ENCODE measurements at places on chromosomes 13 and 19.
A peak's percentile ranks its signal among the peaks of the same experiment; 100 is the strongest.

GRCh38 chr13:44305286-44305685 lies 68.3 kb upstream of the SERP2 start:
- DNase-seq, result no peak

DNA sequence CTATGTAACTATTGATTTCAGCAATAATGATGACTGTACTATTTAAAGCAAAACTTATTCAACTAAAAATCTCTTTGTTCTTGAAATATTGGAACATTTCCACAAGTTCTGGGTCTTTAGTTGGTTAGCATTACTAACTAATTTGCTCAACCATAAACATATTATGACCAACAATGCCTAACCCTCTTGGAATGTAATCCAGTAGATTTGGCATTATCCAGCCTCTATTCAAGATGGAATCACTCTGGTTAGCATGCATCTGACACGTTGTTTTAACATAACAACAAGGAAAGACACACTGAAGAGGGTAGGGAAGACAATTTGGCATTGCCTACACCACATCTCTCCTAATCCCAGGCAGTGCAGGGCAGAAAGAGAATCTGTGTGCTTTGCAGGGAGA lies 941.3 kb upstream of the PCDH20 start:
- DNase-seq, result no peak

GRCh38 chr19:1416014-1416841 lies 8.8 kb downstream of the DAZAP1 start:
- DNase-seq, result no peak

DNA sequence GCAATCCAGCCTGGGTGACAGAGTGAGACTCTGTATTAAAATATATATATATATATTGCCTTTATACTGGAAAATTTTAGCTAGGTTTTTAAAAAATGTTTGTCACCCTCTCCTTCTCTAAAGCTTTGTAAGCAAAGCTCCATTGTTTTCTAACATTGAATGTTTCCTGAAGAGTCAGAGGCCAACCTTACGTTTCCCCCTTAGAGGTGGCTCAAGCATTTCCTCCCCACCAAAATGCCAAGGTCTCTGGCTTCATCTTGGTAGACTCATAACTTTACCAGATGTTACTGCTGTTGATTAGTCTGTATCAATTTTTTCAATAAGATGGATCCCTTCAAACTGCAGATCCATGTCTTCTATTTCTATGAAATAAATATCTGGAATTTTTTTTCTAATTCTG lies 25.2 kb upstream of the IPO5 start:
- DNase-seq, result no peak

DNA sequence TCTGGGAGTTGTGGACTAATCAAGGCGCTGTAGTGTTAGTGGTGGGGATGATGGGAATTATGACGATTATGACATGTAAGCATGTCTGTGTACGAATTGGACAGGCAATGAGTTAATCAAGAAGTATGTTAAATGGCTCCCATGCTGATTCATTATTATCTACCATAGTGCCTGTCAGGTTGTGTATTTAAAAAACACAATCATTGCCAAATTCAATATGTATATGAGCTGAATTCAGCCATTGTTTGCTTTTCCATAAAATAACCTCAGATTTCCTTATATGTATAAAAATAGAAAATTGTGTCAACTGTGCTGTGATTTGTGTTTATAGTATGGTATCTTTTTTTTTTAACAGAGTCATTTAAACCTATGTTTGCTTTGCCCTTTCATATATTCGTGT lies 37.1 kb downstream of the PCCA start:
- DNase-seq, result peak; percentile 56

DNA sequence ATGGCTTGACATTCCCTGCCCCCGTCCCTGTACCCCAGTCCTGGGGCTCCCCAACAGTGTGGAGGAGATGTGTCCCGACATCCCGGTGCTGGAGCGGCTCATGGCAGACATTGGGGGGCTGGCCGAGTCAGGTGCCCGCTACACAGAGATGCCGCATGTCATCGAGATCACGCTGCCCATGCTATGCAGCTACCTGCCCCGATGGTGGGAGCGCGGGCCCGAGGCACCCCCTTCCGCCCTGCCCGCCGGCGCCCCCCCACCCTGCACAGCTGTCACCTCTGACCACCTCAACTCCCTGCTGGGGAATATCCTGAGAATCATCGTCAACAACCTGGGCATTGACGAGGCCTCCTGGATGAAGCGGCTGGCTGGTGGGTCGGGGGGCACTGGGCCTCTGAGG lies 83.8 kb downstream of the RYR1 start:
- DNase-seq, result no peak

DNA sequence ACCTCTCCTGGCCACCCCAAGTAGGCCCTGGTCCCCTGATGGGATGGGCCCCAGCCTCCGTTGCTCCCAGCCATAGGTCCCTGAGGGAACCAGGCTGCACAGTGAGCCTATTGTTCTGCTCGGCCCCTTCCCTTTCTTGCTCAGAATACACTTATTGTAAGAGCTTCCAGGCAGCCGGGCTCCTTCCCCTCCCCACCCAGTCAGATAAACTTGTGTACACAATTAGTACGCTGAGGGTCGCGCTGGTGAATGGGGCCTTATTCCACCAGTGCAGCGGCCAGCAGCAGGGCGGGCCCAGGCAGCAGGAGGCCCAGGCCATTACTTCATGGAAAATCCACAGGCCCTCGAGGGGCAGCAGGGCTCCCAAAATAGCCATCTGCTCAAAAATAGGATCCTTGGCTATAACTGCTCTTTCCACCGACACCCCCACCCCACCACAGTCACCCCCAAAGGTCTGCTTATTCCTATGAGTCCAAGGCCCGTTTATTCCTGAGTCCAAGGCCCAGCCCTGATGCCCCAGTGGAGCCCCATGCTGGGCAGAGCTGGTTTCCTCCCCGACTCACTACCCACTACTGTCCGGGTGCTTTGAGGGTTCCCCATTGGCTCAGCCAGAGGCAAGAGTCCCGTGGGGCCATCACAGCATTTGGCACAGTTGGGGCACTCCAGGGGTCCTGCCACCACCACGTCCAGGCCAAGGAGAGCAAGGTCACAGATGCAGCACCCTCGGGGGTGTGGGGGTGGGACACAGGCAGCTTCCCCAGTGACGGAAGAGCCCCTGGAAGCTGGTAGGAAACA lies 22.1 kb downstream of the CAPN12 start:
- DNase-seq, result no peak

- DNase-seq, result peak; percentile 70
Observed at GRCh38 chr13:33610438-33611120, 207.4 kb upstream of the RFC3 start.

DNA sequence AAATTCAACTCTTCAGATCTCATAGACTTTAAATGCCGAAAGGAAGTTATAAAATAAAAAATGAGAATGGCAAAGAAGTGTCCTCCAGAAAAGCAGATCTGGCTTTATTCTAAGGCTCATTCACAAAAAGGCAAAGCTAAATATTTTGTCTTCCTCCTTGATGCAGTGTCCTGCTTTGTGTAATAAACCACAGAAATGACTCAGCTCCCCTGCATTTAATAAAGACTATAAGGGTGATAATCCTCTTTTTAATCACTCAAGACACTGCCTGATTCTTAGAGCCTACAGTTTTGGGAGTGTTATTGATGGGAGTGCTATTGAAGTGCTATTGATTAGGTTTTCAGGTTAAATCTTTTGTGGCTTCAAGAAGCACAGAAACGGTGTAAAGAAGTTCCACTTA lies 482.0 kb downstream of the PCDH20 start:
- DNase-seq, result no peak

GRCh38 chr13:28685892-28686291 lies 27.0 kb downstream of the POMP start:
- DNase-seq, result no peak

DNA sequence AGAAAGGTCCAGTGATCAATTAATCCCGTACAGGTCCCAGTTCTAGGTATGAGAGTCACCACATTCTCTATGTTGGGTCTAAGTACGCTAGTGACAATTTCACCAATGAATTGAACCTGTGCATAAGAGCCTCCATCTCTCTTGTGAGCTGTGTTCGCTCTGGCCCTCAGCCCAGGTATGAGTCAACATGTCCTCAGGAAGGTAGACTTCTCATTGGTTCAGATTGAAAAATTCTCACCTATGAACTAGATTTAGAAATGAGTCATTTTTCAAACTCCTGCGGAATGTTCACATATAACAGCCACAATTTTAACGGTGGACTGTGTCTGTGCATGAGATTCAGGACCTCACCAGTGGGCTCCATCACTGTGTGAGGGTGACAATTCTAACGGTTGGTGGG lies 12.7 kb upstream of the ZNF43 start:
- no peak for DNase-seq

Data from dermis microvascular lymphatic vessel endothelial cell (primary cell).